Activated naive CD4-positive, alpha-beta T cell treated with anti-CD3 and anti-CD28 coated beads for 36 hours (primary cell): ENCODE measurements at places on chromosomes 16 and 17. TPM values are rescaled to one million over a fixed set of nuclear protein-coding genes. Genes with fewer than 3 reads are reported as not detected.

DNA sequence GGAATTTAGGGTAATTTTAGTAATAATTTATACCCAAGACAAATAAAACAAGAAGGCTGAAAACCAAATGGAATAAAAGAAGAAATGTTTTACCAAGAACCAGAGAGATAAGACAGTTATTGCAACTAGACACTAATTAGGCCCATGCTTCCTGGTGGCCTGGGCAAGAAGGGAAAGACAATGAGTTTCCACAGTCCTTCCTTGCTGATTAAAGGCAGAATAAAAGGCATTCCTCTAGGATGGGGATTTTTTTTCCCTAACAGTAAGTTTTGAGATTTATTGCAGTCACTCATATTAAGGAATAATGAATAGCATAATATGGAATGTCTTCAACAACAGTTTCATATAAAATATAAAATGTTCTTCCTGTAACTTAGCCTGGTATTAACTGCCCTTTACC lies 41.5 kb downstream of the TOM1L2 start:
- H3K4me1 ChIP-seq: peaks cover 22% of the 10 kb centered on the region
- H3K4me3 ChIP-seq: no peak overlapping the region
- H3K27me3 ChIP-seq: no peaks in the 10 kb centered on the region
- H3K27ac ChIP-seq: no peak overlapping the region

DNA sequence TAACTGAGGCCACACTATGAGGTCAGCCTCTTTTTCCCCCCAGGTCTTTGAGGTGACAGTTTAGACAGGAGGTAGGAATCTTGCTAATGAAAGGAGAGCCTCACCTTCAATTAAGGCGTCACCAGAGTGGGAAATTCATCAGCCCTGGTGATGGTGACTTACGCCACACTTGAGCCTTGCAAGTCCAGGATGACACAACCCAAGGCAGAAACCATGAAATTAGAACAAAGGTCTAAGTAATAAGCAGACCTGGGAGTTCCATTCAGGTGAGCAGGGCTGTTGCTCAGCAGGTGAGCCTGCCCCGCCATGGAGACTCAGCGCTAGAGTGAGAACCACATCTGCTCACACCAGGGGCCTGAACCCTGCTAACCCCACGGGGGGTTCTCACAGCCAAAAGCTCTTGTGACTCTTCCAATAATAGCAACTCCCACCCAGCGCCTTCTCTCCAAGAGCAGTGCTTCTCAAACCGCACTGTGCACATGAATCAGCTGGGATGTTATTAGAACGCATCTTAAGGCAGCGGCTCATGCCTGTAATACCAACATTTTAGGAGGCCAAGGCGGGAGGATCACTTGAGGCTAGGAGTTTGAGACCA lies 28.7 kb upstream of the KIFC3 start:
- no peak for DNase-seq
- no peak overlapping the region for H3K27ac ChIP-seq
- H3K36me3 ChIP-seq: no peaks in the 10 kb centered on the region

GRCh38 chr17:44926821-44927525 lies 11.7 kb upstream of the GFAP start:
- H3K4me1 ChIP-seq: no peaks in the 10 kb centered on the region
- peaks cover 37% of the 10 kb centered on the region for H3K36me3 ChIP-seq
- H3K27ac ChIP-seq: no peak overlapping the region

GRCh38 chr17:83125515-83126274 lies 46.3 kb downstream of the METRNL start:
- H3K27me3 ChIP-seq: peaks cover 26% of the 10 kb centered on the region
- peaks cover 13% of the 10 kb centered on the region for H3K4me1 ChIP-seq
- no peak overlapping the region for H3K27ac ChIP-seq
- DNase-seq: peak; percentile 38
- H3K36me3 ChIP-seq: no peaks in the 10 kb centered on the region

DNA sequence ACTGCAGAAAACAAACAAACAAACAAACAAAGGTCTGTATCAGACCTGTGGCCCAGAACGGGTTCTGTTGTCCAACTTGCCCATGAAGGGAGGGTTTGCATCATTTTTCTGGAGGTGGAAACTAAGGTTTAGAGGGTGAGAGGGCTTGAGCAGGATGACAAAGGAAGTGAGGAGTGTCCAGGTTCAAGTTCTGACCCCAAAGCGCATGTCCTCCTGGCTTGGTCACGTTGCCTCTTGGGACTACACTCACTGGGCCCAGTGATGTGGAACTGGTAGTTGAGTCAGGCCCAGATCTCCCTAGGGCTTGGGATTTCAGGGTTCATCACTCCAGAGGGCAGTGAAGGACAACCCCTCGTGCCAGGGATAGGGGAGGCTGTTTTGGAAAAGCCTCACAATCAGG lies 1.8 kb downstream of the SREBF1 start:
- no peaks in the 10 kb centered on the region for H3K27me3 ChIP-seq
- peaks cover 31% of the 10 kb centered on the region for H3K36me3 ChIP-seq
- peak overlapping the region; percentile 91 for H3K4me3 ChIP-seq
- H3K4me1 ChIP-seq: peaks cover 73% of the 10 kb centered on the region
- no peak for DNase-seq
- H3K27ac ChIP-seq: peak overlapping the region; percentile 98

- DNase-seq: no peak
- H3K4me1 ChIP-seq: peaks cover 20% of the 10 kb centered on the region
- H3K4me3 ChIP-seq: no peak overlapping the region
- no peaks in the 10 kb centered on the region for H3K27me3 ChIP-seq
- H3K27ac ChIP-seq: no peak overlapping the region
Measured at GRCh38 chr16:15051387-15051951, 4.4 kb downstream of the NTAN1 start.

- H3K4me3 ChIP-seq: no peak overlapping the region
- H3K27me3 ChIP-seq: no peaks in the 10 kb centered on the region
- peaks cover 33% of the 10 kb centered on the region for H3K4me1 ChIP-seq
- peaks cover 29% of the 10 kb centered on the region for H3K36me3 ChIP-seq
Measured at GRCh38 chr16:11696266-11697012, 28.2 kb downstream of the SNN start.

DNA sequence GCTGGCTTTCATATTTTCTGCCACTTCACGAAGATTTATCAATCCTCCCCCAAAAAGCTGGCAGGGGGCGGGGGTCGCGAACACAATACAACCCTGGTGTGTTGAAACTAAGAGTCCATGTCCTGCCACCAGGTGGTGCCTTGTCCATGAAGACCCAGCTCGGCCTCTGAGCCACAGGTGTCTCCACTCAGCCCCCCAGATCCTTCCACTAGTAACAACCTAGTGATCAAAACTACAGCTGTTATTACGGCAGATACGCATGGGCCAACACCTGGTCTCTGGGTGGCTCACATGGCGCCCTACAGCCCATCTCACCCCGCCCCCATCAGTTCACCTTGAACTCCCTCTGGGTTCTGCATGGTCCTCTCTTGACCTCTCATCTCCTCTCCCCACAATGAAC lies 27.7 kb downstream of the USP7 start:
- H3K27ac ChIP-seq: peak overlapping the region; percentile 73
- no peaks in the 10 kb centered on the region for H3K27me3 ChIP-seq
- DNase-seq: no peak
- no peak overlapping the region for H3K4me3 ChIP-seq
- peaks cover 77% of the 10 kb centered on the region for H3K4me1 ChIP-seq

DNA sequence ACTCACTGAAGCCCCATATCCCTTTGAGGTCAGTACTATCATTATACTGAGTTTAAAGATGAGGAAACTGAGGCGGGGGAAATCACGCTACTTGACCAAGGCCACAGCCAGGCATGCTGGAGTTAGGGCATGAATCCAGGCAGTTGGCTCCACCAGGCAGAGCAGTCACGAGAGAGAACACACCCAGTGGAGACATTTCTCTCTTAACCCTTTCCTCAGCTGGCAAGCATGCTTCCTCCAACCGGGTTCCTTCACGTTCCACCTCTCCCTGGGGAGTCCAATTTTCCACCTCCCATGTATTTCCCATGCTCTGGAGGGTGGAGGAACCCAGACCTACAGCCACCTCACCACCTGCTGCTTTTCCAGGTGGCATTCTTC lies 32.8 kb downstream of the VAC14 start:
- no peak overlapping the region for H3K27ac ChIP-seq
- DNase-seq: no peak
- H3K36me3 ChIP-seq: peaks cover 3% of the 10 kb centered on the region
- no peak overlapping the region for H3K4me3 ChIP-seq
- H3K4me1 ChIP-seq: peaks cover 3% of the 10 kb centered on the region

- peaks cover 3% of the 10 kb centered on the region for H3K36me3 ChIP-seq
- no peaks in the 10 kb centered on the region for H3K4me1 ChIP-seq
- DNase-seq: no peak
- no peak overlapping the region for H3K27ac ChIP-seq
- H3K4me3 ChIP-seq: no peak overlapping the region
Measured at GRCh38 chr16:8735574-8735973, 61.2 kb downstream of the ABAT start.

C17orf113 gene
- total RNA-seq: 0.31 TPM

CFAP97D1 gene
- total RNA-seq: not detected

ATP2C2 gene
- not detected for total RNA-seq

ICAM2 gene
- 41.6 TPM for total RNA-seq

PCGF2 gene
- total RNA-seq: 1.2 TPM
